ENCODE measurements at places on chromosomes 6 and 20.

DNA sequence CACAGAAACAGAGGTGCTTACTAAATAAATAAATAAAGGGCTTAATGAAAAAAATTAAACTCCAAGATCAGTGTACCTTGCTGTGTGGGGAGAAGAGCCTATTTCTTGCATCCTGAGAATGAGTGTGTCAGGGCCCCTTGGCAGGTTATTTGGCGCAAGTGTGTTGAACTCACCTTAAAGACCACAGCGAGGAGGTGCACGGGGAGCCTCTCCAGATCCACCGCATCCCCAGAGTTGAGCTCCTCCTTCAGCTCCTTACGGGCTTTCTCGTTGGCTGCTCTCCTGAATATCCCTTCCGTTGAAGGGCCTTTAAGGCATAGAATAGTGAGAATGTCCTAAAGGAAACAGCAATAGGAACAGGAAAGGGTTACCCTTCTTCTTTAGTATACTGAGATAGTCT, 3.6 kb downstream of the TAGAP start:
- ATAC-seq, result no peak

DNA sequence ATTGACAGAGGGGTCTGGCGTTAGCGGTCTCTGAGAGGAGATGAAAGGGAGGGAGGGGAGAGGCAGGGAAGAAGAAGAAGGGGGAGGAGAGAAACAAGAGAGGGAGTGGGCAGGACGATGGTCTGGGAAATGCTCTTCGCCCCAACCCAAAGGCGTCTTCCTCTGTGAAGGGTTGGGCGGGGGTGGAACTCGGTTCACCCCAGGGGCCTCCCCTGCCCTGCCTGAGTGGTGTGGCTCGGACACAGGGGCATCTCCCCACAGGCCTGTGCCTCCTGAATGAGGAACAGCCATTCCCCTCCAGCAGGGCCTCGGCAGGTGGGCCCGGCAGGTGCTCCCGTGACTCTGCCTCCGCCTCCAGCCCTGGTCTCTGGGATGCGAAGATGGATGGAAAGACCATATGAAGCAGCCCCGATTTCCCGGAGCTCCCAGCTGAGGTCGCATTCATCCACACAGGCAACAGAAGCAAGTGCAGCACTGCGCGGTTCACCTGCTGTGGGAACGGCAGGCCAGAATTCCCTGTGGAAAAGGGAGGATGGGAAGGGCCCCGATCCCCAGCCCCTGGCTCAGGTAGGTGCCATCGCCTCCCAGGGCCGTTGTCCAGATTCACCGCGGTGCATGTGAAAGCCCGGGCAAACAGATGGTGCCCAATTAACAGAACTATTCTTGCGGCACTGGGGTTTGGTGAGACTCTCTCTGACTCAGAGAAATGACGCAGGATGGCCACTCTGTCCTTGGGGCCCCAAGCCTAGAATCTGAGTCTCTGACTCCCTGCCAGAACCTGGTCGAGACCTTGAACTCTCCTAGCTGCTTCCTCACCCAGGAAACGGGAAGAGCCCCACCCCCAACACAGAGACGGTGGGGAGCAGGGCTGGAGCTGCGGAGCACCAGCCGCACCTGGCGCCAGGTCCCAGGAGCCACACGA, 29.4 kb upstream of the RPS6KA2 start:
- no peak for ATAC-seq

DNA sequence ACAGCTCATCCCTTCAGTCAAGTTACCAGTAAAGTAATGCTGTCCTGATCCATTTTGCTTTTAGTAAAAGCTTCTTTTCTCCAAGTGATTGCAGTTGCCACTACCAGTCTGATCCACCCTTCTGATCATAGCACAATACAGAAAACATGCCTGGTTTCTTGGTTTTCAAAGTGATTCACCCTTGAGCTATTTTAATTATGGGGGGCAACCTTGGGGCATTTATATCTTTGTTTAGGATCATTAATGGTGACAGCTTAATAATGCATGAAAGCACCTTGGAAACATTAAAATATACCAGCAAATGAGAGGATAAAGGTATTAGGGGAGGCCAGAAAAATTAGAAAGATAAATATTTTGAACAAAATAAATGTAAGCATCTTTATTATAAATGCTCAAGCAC, 38.4 kb downstream of the LRRC1 start:
- ATAC-seq, result no peak

DNA sequence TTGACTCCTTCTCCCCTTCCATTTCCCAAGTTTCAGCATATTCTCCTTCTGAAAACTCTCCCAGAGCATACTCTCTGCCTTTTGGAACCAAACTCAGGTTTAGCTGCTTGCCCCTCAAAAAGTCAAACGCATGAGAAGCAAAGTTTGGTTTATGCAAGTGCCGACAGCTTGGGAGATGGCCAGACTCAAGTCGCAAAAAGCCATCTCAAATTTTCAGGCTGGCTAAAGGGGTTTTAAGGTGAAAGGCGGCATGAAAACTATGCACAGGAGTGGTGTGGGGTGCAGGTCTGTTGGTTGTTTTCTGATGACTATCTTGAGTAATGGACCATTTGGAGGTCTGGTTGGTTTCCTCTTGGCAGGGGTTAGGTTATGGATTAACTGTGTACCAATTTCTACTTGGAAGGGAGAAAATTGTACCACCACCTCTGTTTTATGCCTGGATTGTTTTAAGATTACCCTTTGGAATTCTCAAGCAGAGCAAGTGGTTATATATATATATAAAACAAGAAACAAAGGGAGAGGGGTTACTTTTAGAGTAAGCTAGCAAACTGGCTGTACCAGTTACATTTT, 52.4 kb upstream of the SCGN start:
- no peak for ATAC-seq

- peak; percentile 47 for ATAC-seq
Measured at GRCh38 chr6:156934069-156934460, 156.9 kb downstream of the ARID1B start.

GRCh38 chr6:52620906-52621190, 44.0 kb upstream of the TRAM2 start:
- ATAC-seq, result no peak

GRCh38 chr20:51401496-51401895, 141.0 kb downstream of the NFATC2 start:
- no peak for ATAC-seq

DNA sequence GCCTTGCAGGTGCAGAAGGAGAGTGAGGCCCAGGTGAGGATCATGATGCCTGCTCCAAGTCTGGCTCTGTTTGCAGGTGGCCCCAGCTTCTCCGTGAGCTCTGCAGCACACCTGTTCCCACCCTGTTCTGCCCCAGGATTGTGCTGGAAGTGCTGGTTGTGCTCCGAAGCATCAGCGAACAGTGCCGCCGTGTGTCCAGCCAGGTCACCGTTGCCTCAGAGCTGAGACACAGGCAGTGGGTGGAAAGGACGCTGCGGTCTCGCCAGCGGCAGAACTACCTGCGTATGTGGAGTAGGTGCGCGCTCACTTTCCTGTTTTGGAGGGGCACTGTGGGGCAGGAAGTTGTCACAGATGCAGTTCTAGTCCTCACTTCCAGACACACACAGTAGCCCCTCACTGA, 25.0 kb downstream of the ERMARD start:
- ATAC-seq, result no peak

GRCh38 chr6:140043762-140044378, 669.4 kb upstream of the CITED2 start:
- no peak for ATAC-seq

DNA sequence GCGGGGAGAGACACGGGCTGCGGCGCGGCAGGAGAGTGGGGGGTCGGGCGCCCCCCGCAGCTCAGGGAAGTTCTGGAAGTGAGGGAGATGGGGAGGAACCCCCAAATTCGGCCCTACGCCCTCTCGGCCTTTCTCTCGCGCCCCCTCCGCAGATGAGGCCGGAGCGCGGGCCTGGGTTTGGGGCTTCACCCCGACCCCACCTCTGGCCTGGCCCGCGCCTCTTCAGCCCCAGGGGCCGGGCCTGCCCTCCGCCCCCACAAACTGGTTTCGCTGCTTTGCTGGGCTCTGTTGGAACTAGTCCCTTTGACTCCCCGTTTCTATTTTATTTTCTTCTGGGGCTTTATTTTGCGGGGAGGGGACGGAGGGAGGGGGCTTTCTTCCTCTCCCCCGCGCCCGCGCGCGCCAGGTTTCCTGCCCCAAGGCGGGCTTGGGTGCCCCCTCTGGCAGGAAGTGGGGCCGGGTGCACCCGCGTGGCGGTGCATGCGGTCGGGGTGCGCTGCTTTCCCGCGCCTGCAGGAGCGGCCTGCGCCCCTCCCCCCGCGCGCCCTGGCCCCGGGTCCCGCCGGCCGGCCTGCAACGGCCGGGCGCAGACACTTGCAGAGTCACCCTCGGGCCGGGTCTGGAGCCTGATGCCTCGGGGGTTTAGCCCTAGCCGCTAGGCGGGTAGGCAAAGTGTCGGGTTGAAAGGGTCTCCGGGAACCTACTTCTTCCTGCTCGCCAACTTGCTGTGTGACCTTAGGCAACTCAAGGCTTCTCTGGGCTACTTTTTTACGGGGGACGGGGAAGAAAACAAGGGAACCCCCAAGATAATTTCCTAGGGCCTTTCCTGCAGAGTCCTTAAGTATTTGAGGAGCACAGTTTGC, 1.3 kb downstream of the HMGA1 start:
- ATAC-seq, result peak; percentile 13

Data from esophagus mucosa (tissue), 1 donor.